ENCODE measurements at places on chromosomes 2 and 18. TPM values are rescaled to one million over a fixed set of nuclear protein-coding genes. Genes with fewer than 3 reads are reported as not detected.

NT5C1B gene
- not detected for total RNA-seq

GALNT5 gene
- total RNA-seq = 0.20 TPM

DNA sequence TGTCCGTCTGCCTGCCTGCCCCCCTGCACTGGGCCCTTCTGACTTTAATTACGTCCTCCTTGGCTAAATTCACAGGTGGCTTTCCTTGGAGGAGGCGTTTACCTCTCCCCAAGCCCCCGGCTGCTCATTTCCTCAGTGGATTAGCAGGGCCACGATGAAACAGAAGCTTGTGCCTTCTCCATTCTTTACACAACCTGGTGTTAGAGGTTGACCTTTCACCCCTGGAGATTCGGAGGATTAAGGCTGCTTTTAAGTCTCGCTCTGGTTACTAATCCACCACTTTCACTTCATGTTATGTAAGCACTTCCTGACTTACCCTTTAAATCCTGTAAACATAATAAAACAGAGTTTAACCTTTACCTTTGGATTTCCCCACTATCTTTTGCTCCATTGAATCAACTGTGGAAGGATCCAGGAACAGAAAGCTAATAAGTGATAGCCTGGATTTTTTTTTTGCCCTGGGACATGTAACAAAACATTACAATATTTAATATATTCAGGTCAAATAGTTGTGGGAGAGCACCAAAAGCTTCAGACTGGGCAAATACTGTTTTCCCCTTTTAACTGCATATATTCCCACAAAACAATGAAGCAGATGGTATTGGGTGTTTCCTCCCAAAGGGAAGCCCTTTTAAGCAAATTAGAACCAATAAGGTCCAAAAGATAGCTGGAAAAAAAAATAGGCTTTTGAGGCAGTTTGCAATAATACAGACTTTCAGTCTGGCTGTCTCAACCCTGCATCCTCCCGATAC lies 370.2 kb downstream of the EN1 start:
- no peak overlapping the region for H3K4me3 ChIP-seq
- no peaks in the 10 kb centered on the region for H3K27me3 ChIP-seq
- no peaks in the 10 kb centered on the region for H3K4me1 ChIP-seq
- no peak overlapping the region for H3K27ac ChIP-seq
- H3K36me3 ChIP-seq = no peaks in the 10 kb centered on the region

- no peaks in the 10 kb centered on the region for H3K36me3 ChIP-seq
- no peak for DNase-seq
- H3K27me3 ChIP-seq = no peaks in the 10 kb centered on the region
- no peak overlapping the region for H3K4me3 ChIP-seq
- no peak overlapping the region for H3K27ac ChIP-seq
Measured at GRCh38 chr18:63040788-63041410, 278.7 kb downstream of the BCL2 start.

DNA sequence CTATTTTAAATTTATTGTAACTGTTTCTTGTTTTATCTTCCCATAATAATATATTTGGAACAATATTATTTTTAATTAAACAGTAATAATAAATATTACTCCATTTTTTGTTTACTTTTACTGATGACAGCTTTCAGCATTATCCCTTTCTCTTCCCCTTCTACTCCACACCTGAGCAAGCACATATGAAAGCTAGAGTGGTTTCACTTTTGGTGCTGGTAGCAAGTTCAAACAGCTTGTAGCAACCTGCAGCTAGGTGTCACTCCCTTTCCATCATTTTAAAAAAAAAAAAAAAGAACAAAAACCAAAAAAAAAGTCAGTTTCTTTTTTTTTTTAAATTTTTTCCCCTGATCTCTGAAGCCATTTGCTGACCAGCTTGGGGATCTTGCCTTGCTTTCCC lies 801.8 kb downstream of the CCDC85A start:
- H3K4me3 ChIP-seq = no peak overlapping the region
- no peaks in the 10 kb centered on the region for H3K36me3 ChIP-seq
- no peaks in the 10 kb centered on the region for H3K27me3 ChIP-seq
- no peaks in the 10 kb centered on the region for H3K4me1 ChIP-seq
- H3K27ac ChIP-seq = no peak overlapping the region
- DNase-seq = no peak
